NCI-H2081 (cell line): ENCODE measurements at places on chromosomes 3 and 15.

DNA sequence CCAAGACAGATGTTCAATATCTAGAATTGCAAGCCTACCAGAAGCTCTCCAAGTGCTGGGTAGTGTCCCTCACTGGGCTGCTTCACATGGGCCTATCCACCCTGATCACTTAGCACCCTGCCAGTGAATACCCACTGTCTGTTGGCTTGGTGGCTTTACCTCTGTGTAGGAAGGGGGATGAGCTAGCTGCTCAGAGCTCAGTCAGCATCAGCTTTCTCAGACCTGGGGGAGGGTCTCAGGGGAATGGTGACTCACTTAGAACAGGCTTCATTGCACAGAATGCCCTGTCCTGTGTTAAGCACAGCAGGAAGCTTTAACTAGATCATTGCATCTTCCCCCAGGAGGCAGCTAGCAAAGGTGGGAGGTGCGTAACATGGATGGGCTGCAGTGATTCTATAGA is 209.8 kb downstream of the PDCD6IP start:
- DNase-seq, result no peak

GRCh38 chr15:69725957-69726356 is 273.3 kb downstream of the RPLP1 start:
- no peak for DNase-seq

DNA sequence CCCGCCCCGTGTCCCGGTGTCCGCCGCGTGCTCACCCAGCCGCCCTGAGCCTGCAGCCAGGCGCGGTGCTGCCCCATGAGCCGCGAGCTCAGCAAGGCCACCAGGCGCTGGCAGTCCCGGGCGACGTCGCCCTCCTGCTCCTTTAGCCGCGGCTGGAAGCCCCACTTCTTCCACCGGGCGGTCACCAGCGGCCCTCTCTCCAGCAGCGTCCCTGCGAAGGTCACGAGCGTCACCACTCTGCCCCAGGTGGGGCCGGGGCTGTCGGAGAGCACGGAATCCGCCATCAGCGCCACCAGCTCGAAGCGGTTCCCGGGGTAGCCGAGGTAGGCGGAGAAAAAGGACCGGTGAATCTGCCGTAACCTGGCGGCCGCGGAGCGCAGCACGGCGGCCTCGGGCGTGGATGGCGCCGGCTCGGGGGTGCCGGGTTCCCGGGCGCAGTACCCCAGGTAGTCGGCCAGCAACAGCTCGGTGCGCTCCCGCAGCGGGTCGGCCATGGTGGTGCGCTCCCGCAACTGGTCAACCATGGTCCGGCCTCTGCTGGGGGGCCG is 298 bp downstream of the BCL2L10 start:
- DNase-seq, result no peak

DNA sequence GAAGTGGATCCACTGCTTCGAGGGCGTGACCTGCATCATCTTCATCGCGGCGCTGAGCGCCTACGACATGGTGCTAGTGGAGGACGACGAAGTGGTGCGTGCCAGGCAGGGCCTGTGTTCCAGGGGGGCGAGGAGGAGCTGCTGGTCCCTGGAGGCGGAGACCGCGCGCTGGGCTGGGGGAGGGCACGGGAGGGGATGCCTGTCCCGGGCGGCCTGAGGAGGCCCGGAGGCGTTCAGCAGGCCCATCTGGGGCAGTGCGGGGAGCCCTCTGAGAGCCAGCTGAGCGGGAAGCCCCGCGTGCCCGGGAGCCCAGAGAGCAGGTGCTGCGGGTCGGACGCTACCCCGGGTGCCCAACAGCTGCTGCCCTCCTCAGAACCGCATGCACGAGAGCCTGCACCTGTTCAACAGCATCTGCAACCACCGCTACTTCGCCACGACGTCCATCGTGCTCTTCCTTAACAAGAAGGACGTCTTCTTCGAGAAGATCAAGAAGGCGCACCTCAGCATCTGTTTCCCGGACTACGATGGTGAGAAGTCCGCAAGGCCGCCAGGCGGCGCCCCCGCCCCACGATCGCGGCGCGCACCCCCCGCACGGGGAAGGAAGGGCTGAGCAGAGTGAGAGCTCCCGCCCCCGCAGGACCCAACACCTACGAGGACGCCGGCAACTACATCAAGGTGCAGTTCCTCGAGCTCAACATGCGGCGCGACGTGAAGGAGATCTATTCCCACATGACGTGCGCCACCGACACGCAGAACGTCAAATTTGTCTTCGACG is 2.9 kb downstream of the GNAT1 start:
- DNase-seq, result peak; percentile 37

- no peak for DNase-seq
These were observed 396.4 kb downstream of the NLGN1 start for GRCh38 chr3:173793963-173794362.

GRCh38 chr3:94619643-94620042 is 556.8 kb downstream of the NSUN3 start:
- DNase-seq, result no peak

DNA sequence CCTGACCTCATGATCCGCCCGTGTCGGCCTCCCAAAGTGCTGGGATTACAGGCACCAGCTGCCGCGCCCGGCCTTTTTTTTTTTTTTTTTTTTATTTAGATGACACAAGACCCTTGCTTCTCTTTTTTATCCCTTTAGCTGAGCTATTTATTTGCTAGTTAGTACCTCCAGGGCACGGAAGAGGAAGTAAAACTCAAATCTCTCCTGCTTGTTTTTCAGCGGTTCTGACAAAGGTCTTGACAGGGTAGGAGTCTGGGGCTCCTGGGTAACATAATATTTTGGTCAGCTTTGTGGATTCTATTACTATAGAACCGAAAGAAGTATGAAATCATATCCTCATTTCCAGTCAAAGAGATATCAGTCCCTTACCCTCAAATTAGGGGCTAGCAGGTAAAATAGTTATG is 44.0 kb upstream of the ETV5 start:
- DNase-seq, result no peak

GRCh38 chr3:15979495-15979894 is 181.7 kb upstream of the ANKRD28 start:
- no peak for DNase-seq

GRCh38 chr3:55654123-55654760 is 167.1 kb upstream of the WNT5A start:
- no peak for DNase-seq

DNA sequence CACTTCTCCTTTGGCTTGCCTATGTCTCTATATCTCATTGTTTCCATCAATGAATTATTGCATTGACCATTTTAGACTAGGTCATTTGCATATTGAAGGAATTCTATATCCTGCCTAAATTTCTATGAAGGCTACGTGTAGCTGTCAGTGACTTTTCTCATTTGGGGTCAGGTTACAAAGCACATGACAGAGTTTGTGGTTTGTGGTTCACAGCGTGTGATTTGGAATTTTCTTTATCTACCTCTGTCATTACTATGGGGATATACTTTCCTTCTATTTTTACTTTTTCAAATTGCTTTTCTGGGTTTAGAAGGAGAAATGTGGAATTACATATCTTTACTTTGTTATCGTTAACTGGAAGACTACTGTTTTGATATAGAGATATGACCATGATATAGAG is 317.3 kb upstream of the CFAP20DC start:
- no peak for DNase-seq

DNA sequence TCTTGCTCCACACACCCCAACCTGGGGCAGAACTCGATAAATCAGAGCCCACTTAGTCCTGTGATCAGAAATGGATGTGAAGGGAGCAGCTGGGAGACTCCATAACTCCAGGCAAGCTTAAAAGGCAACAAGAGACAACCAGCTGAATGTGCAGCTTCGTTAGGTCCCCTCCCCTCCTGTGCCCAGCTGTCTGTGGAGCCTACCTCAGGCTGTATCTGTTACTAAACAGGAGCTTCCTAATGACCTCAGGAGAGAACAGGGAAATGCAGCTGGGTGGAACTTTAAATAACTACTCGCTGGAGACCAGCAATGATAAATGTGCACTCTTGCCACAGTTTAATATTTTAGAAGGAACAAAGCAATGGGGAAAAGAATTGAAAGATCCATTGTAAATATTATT is 25.9 kb downstream of the SLC9A9 start:
- peak; percentile 13 for DNase-seq

GRCh38 chr15:71628988-71629770 is 181.2 kb upstream of the NR2E3 start:
- no peak for DNase-seq

DNA sequence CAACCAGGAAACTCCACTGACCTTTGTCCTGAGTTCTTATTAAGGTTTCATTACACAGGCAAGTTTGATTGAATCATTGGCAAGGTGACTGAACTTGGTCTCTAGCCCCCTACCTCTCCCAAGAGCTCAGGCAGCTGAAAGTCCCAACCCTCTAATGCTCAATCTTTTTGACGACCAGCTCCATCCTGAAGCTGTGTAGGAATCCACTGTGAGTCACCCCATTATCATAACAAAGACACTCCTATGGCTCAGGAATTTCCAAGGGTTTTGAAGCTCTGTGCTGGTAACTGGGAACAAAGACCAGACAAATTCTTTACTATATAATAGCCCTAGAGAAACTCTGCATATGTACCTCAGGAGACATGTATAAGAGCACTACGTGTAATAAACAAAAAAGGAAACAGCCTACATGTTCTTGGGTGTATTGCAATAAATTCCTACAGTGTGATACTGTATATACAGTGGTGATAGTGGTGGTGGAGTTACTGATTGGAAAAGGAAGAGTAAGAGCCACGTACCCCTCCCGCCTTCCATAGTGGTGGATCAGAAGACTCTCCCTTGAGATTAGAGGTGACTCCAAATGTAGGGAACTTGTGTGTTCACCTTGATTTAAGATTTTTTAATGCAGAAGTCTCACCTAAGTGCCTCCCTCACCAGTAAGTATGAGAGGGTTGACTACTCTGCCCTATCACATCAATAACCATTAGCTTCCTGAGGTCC is 116.6 kb downstream of the ST8SIA2 start:
- DNase-seq, result no peak

GRCh38 chr15:99450896-99451358 is 114.9 kb upstream of the MEF2A start:
- DNase-seq, result no peak

- no peak for DNase-seq
These were observed 332.7 kb downstream of the PDCD6IP start for GRCh38 chr3:34131091-34131490.

- no peak for DNase-seq
These were observed 19.3 kb downstream of the IFT80 start for GRCh38 chr3:160379628-160380214.

- no peak for DNase-seq
These were observed 157.9 kb downstream of the BBX start for GRCh38 chr3:107680698-107681097.

DNA sequence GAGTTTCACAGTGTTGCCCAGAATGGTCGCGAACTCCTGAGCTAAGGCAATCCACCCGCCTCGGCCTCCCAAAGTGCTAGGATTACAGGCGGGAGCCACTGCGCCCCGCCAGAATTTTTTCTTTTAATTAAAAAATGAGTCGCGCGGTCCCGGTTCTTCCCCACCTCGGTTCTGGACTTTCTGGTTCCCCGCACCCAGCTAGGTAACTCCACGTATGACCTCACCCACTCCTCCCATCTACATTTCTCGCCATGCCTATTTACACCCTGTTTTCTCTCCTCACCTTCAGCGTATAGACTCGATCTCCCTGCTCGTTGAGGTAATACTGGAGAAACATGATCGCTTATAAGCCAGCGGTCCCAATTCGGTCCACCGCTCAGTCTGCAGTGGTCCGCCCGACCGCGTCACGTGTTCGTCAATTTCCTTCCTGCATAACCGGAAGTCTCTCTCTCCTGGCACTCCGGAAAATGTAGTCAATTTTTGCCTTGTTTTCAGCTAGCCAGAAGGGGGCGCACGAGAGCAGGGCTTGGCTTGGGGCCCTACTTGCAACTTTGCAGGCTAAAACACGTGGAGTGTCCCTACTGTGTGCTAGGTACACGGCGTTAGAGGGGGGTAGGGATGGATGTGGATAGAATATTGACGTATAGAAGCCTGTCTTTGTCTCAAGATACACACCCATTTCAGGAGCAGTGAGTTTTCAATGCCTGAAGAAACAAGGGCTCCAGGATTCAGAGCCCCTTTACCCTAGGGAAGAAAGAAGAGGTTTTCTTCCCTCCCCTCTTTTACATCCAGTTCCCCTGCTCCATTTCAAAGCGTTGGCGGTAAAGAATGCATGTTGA is at the start of the genes NOP10 and NUTM1:
NOP10 (minus strand) TSS at position 400 of the 839 bp plus-strand sequence; CDS start at position 337, 63 bp downstream.
NUTM1 (plus strand) TSS at position 579 of the 839 bp plus-strand sequence. CDS start 382 bp downstream, outside the sequence.
- DNase-seq, result peak; percentile 93

GRCh38 chr3:9978710-9979305 is 7.8 kb downstream of the EMC3 start:
- DNase-seq, result no peak

DNA sequence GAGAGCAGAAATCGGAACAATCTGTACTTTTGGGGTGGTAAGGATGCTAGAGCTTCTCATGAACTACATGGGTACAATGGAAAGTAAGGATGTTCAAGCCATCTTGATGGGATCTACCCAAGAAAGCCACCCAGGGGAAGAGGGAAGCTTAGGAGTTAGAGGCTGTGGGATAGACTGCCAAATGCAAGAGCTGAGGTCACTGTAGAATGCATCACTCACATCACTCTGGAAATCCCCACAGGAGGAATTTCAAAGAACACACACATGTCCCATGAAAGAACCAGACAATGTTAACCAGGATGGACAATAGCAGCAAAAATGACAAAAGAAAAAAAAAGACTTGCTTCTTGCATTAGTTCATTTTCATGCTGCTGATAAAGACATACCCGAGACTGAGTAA is 32.8 kb upstream of the UBE2E2 start:
- DNase-seq, result no peak
